ENCODE measurements at places on chromosomes 2 and 18. TPM values are rescaled to one million over a fixed set of nuclear protein-coding genes. Genes with fewer than 3 reads are reported as not detected.

DPYSL5 gene
- not detected for total RNA-seq

MAP3K19 gene
- total RNA-seq = not detected

MFSD2B gene
- 0.69 TPM for total RNA-seq

SLC9A4 gene
- total RNA-seq = 0.07 TPM

L3MBTL4 gene
- total RNA-seq = not detected

- DNase-seq = no peak
These were observed 3.6 kb downstream of the ITM2C start for GRCh38 chr2:230868161-230868946.

DNA sequence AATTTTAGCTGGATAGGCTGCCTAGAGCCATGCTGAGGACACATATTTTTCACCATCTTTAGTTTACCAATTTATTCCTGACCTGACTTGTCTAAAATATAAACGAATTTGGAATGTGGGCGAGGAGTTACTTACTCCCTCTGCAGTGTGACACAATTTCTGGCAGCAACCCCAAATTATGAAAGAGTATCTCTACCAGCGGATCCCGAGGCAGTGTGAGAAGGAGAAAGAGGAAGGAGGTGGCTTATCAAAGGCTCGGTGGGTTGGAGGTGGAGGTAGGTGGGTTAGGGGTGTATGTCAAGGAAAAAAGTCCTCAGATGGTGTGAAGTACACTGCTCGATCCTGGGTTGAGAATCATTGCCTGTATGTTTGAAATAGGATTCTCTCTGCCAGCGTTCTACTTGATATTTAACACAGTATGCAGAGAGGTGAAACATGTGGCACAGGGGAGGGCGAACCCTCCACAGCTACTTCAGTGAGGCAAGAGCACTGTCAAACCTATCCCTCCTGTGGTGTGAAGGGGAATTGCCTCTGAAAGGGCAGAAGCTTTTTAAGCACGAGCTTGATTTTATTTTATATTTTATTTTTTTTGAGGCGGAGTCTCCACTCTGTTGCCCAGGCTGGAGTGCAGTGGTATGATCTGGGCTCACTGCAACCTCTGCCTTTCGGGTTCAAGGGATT lies 76.0 kb downstream of the RFTN2 start:
- DNase-seq = peak; percentile 54

DNA sequence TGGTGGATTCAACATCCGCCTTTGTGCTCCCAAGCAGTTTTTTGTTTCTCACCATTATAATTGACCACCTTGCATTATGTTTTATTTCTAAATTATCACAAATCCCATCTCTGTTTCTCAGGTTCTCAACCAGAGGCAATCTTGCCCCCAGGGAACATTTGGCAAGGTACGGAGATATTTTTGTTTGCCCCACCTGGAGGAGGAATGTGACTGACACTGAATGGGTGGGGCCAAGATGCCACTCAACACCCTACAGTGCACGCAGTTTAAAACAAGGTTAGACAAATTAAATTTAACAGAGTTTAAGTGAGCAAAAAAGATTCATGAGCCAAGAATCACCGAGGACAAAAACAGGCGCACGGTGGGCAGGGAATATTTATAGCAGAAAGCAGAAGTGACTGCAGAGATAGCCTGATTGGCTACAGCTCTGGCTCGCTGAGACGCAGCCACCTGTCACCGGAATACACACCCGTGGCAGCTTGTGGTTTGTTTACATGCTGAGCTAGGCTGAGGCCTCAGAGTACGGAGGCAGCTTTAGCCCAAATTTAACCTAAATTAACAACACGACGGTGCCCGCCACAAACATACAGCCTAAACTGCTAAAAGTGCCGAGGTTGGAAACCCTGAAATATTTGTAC lies 150.0 kb upstream of the ALKAL2 start:
- no peak for DNase-seq
